ENCODE measurements at places on chromosomes 7 and 10.

DNA sequence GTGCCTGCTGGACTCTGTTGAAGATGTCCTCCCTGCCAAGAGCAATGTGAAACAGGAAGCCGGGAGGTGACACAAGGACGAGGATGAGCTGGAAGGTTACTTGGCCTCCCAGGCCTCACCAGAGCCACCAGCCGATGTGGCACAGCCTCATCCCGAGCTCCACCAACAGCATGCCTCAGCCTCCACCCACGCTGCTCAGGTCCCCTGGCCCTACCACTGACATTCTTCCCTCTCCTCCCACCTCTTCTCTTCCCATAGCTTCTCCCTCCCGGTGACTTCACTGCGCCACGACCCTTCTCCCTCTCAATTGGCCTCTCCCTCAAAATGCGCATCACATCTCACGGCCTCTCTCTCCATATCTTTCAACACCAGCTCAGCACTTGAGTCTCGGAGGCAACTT lies 249.9 kb downstream of the SKAP2 start:
- no peak for DNase-seq

GRCh38 chr7:108073305-108074070 lies 56.7 kb downstream of the LAMB4 start:
- no peak for DNase-seq

DNA sequence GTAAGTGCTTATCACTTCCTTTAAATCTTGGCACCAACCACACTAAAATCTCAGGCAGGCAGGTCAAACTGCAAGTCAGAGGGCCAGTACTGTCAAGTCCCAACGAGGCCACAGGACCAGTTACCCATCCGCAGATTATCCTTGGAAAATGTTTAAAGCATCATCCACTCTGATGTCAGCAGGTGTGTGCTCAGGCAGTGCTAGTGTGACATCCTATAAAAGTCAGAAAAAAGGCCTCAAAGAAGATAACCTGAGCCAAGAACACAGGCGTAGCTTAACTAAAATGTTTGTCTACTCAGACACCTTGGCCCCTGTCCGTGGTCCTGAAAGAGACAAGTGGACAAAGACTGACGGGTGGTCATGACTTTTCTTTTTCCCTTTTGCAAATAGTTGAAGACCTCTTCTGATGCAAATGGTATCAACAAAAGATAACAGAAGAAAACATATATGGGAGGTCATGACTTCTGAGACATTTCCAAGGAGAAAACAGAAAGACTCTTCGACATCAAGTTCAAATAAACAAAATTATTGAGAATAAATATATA lies 309.3 kb downstream of the KCNMA1 start:
- no peak for DNase-seq

DNA sequence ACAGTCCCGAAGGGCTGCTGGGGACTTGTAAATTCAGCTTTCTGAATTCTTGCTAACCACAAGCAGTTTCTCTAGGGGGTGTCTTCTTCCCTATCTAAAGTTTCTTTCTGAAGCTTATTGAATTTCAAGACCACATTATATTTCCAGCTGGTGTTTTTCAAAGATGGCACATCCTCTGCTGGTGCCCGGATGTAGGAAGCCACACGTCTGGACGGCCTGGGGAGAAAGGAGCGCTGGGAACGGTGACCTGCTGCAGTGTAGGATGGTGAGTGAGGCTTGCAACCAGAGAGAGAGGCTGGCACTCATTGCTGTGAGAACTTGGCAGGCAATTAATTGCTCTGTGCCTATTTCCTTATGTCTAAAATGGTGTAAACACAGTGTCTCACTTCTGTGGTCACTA lies 776.4 kb downstream of the TYW1 start:
- no peak for DNase-seq

DNA sequence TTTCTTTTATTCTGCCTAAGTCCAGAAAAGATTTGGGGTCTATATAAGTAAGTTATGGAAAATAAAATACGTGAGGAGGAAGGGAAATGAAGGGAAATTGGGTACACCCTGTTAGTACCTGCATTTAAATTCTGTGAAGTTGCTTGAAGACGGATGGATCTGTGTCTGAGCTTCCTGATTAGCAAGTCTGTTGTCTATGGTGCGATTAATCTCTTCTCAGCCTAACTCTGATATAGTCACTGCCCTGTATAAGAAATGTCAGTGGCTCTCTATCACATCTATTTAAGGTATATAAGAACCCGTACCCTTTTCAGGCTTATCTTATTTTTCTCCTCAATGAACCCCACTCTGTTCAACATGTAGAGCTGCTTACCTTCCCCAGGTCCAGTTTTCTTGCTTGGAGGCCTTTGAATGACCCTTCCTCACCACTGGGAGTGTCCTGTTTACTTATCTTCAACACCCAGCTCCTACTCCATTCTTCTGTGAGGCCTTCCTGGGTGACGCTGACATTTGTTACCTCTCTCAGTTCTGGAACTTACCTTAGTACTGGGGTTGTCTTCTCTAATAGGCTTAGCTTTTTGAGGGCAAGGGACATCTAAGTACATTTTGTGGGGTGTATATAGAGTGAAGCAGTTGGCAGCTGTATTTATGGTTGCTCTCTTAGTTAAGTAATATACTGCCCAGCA lies 149.6 kb upstream of the PRPS1L1 start:
- DNase-seq: no peak

DNA sequence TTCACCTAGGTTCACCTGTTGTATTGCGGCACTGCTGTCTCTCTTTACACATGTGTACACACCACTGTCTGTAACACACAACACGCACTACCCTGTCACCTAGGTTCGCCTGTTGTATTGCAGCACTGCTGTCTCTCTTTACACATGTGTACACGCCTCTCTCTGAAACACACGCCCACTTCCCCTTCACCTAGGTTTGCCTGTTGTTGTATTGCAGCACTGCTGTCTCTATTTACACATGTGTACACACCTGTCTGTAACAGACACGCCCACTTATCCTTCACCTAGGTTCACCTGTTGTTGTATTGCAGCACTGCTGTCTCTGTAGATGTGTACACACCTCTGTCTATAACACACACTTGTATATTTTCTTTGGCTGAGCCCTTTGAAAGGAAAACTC lies 51.5 kb downstream of the WDR37 start:
- no peak for DNase-seq
